Neural progenitor cell (in vitro differentiated cells): ENCODE measurements at places on chromosomes 1 and 21.

DNA sequence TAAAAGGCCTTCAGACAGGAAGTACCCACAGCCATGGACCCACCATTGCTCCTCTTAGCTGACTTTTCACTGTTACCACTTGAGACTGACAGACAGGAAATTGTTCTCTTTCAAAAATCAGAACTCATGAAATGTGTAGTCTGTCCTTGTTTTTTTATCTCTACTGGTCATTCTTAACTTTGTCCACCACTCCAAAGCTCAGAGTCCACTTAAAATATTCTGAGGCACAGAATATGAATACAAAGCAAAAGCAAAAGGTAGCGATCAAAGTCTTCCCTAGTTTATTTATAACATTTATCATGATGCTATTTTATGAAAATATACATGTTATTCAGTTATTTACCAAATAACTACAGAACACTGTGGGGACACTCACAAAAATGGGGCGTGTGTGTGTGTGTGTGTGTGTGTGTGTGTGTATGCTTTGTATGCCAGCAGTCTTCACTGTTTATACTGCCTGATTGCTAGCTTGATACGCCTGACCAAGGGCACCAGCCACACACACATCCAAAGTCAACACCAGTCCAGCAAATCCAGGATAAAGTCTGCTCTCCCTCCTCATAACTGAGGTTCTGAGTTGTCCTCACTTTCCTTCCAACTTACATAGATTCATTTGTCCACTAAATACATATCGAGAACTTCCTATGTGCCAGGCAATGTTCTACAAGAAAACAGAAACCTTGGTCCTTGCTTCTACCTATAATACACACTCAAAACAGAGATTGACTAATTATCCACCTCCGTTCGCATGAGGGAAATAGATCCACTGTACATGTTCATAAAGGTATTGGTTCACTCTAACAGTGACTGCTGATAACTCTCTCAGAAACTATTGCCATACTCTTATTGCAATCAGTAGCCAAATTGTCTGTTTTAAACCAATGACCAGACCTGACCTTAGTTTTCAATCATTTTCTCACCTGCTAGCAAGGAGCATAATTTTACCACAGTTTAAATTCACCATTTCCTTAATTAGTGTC is 79.4 kb downstream of the ERICH3 start:
- no peak for DNase-seq

DNA sequence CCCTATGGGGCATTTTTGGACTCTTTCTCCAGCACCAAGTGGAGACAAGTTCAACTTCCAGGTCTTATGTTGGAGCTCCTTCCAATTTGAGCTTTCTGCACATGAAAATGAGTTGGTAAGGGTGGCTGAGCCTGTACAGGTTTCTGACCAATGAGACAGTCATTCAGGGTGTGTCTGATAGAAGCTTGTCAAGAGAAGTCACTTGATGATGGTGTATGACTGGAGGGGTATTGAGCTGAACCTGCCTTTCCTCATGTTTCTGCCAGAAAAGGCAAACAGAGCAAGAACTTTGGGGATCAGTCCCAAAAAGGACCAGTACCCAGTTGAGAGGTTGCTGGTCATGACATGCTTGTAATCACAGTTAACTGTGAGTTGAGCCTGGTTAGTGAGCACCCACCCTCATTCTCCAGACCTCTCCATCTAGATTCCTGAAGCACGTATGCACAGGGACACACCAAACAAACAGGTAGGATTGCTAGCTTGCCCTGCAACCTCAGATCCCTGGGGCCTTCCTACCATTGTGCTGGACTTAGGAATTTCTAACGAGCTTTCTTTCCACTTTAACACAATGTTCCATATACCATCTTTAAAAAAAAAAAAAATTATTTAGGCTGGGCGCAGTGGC is 26.6 kb downstream of the FAM89A start:
- DNase-seq: no peak

GRCh38 chr1:3743421-3743820 is 8.8 kb upstream of the CCDC27 start:
- no peak for DNase-seq

- no peak for DNase-seq
Observed at GRCh38 chr1:117555806-117556205, 50.0 kb upstream of the TENT5C start.

DNA sequence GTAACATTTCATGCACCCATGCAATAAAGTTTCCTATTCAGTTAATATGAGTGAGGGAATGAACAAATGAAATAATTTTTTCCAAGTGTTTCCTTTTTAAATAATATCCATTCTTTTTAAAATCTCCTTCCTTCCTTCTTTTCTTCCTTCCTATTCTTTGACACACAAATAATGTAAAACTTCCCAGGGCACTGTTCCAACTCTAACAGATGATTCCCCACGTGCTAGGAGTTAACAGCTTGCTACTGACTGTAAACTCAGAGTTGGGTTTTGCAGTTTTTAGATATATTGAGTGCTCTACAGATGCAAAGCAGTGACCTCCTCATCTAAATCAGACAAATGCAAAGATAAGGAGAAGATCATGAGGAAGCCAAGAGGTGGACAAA is 54.0 kb upstream of the POU2F1 start:
- DNase-seq: no peak

DNA sequence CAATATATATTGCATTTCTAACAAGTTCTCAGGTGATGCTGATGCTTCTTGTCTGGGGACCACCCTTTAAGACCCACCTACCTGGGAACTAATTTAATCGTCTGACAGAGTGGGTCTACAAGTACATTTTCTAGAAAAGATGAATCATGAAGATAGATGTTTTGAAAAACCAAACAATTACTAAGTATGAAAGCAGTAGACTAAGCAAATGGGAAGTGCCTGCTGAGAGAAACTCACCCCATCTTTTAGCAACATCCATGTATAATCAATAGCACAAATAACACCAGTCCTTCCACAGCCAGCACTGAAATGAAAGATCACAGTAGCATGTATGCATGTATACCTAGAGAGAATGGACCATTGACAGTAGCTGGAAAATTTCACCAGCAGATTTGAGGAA is 17.3 kb downstream of the PTPN22 start:
- DNase-seq: no peak

GRCh38 chr1:215081661-215082531 is 641 bp upstream of the KCNK2 start:
- peak; percentile 44 for DNase-seq

DNA sequence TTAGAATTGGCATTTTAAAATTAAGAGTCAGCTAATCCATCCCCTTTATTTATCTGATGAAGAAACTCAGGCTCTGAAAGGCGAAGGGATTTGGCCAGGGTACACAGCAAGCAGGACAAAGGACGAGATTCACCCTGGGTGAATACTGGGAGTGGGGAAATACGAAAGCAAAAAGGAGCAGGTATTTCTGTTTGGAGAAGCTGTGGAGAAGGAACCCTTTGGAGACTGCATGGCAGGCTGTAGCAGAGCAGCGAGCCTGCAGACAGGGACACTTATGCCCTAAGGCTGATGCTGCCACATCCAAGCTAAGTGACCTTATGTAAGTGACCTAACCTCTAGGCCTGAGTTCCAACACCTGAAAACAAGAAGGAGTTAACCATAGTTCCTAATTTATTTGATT is 207.2 kb upstream of the C1orf87 start:
- DNase-seq: peak; percentile 9

- no peak for DNase-seq
Observed at GRCh38 chr1:46096269-46097148, 35.9 kb downstream of the PIK3R3 start.

GRCh38 chr1:62625415-62625814 is 28.1 kb downstream of the ANGPTL3 start:
- DNase-seq: no peak

GRCh38 chr1:99784143-99784542 is 17.7 kb upstream of the FRRS1 start:
- no peak for DNase-seq
